ENCODE measurements at places on chromosomes 3 and 15.

DNA sequence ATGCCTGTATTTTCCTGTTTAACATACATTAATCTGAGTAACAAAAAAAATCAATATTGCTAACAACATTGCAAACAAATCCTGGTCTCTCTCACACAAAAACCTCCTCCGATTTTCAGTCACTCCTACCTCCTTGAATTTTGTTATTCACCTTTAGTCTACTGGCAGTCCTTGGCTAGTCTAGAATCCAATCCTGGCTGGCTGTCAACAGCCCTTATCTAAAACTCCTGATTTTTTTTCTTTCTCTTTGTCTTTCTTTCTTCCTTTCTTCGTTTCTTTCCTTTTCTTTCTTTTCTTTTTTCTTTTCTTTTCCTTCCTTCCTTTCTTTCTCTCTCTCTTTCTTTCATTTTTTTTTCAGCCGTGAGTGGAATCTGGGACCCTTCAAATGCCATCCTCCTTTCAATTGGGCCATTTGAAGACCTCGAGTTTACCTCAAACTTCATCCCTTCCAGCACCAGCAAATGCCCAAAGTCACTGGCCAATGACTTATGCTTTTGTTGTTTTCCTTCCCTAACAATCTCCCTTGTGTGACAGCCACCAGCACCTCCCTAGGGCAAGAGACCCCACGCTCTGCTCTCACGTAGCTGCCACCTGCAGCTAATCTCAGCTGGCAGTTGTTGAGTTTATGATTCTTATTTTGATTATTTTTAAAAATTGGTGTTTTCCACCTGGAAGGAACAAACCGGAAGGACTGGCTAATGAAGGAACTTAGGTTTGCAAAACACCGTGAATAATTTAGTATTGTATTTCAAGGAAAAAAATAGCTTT, 6.8 kb upstream of the ONECUT1 start:
- no peak for DNase-seq

DNA sequence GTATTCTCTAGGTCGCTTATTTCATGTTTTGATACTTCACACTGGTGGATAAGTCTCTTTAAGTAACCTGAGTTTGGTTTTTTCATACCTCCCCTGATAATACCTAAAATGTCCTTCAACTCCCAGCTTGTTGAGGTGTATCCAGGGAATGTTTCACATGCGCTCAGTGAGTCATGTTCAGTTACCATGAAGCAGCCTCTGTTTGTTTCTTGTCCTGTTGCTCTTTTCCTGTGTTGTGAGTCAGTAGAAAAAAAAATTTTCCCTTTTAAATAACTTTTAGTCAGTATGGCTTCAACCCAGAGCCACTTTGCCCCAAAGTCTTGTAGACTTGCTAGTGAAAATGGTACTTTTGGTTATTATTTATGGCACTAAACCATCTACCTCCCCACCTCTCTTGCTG, 278.4 kb upstream of the ZPLD1 start:
- DNase-seq = peak; percentile 66

DNA sequence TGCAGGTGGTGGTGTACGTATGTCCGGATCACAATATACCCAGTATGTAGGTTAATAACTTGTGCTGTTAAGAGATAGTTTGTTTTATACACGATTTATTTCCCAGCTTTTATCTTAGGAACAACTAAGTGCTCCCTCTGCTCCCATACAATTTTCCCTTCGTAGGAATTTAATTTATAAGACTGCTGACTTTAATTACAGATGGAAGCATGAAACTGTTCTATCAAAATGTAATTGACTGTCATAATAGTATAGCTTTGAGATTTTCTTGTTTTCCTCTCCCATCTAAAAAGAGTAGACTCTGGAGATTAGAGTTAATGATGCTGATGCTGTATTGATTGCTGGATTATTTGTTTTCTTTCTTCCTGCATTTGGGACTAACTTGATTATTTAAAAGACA, 370.7 kb upstream of the SGO1 start:
- no peak for DNase-seq

DNA sequence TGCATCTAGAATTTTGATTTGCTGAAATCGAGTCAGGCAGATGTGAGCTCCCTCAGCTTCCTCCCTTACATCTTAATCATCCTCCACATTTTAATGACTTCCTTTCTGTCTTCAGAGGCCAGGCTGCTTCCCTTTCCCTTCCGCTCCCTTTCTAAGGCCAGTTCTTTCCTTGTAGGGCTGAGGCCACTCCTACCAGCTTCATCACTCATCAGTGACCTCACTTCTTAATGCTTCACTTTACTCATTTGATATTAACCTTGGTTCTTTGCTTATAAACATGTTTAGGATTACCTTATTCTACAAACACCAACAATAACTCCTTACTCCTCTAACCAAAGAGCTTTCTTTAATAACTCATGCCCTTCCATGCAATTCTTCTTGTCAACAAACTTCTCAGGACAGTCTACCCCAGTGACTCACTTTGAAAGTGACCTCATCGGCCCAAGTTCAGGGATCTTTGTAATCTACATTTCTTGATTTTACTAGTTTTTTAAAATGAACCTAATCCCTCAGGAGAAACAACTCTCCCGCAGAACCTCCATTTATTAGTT, 23.9 kb downstream of the ILDR1 start:
- no peak for DNase-seq

DNA sequence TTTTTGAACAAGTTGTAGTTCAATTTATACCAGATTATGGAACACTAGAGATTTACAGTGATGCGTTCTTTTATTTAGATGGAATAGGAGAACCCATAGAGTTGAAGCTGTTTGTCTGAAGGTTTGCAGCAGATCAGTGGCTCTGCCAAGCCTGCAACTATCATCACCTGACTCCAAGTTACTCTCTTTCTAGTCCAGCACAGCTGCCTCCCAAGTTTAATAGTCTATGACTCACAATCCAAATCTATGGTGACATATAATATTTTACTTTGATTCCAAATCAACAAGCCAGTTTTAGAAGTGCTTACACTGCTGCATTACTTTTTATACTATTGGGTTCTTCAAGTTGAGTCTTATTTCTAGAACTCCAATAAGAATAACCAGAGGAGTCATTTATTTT, 400.4 kb downstream of the LPP start:
- DNase-seq = peak; percentile 21

GRCh38 chr15:85477730-85478129, 97.3 kb downstream of the AKAP13 start:
- DNase-seq = no peak

GRCh38 chr15:55003965-55004873, 192.5 kb downstream of the RSL24D1 start:
- DNase-seq = no peak

- DNase-seq = no peak
Measured at GRCh38 chr15:51448622-51449399, 107.4 kb downstream of the GLDN start.

GRCh38 chr3:24004171-24004938, 59.3 kb downstream of the NR1D2 start:
- no peak for DNase-seq

DNA sequence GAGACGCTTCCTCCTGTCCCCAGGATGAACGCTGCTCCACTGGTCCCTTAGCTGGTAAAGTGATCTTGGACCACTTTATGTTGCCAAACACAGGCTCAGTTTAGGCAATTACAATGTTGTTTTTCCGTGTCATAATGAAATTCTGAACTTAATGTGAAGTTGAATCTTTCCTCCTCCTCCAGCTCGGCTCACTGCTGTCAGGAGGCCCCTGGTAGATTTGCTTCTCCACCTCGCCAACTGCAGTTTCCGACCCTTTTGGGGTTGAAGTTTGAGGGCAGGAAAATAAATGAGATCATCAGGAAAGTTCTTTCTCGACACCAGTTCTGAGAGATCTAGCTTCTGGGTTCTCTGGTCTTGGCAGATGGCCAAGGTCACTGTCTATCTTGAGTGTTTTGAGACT, 27.8 kb downstream of the CFAP161 start:
- DNase-seq = no peak

GRCh38 chr3:128067489-128067888, 15.3 kb downstream of the SEC61A1 start:
- DNase-seq = no peak

DNA sequence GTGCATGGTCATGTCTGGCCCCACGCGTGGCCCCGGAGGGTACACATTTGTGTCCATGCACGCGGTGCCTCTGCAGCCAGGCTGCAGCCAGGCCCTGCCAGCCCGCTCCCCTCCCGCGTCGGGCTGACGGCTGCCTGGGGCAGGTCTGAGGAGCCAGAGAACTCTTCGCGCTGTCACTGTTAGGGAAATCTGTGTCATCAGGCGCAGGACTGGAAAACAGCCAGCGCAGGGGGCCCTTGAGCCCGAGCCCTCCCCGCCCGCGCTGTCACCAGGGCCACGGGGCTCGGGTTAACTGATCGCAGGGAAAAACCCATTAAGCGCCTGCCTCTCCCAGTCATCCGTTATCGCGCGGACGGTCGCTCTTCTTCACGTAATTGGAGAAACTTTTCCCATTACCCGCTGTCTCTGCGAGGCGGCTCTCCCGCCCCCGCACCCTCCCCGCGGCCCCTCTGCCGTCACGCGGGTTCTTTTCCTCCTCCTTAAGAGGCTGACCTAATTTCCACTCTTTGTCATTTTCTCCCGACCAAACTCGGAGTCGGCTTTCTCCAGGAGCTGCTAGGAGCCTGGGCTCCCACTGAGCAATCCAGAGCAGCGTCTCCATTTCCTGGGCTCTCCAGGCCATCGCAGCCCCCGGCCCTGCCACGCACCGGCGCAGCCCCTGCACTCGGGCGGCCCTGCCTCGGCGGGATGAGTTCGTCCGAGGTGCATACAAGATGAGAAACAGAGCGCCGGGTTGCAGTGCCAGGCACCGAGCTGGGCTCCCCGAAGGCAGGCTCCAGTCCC, 57.5 kb upstream of the PRR23E start:
- no peak for DNase-seq

DNA sequence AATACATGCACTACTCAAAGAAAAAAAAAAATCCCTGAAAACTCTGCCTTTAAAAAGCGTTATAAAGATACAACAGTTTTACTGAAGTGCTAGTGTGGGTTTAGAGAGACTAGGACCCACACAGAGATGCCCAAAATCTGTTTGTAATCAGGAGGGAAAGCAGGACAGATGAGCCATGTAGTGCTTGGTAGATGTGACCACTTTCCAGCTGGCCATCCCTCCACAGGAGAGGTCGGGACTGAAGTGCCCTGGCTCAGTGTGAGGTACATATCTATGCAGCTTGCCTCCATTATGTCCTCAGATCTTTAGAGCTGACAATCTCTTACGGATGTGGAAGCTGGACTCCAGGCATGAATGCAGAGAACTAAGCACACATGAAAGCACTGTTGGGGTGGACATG, 57.5 kb upstream of the NANOGP8 start:
- no peak for DNase-seq

GRCh38 chr15:66043264-66043663, 174.0 kb downstream of the RAB11A start:
- no peak for DNase-seq

DNA sequence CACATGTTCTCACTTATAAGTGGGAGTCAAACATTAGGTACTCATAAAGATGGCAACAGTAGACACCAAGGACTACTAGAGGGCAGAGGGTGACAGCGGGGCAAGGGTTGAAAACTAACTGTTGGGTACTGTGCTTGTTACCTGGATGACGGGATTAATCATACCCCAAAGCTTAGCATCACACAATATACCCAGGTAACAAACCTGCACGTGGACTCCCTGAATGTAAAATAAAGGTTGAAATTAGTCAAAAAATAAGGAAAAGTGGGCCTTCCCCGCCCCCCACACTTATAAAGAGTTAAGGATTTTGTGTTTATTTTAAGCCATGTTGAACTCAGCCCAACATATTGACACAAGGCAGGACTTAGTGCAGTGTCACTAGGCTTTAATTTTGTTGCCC, 96.1 kb downstream of the APBA2 start:
- DNase-seq = no peak

GRCh38 chr3:146052791-146053310, 108.1 kb downstream of the PLOD2 start:
- no peak for DNase-seq

DNA sequence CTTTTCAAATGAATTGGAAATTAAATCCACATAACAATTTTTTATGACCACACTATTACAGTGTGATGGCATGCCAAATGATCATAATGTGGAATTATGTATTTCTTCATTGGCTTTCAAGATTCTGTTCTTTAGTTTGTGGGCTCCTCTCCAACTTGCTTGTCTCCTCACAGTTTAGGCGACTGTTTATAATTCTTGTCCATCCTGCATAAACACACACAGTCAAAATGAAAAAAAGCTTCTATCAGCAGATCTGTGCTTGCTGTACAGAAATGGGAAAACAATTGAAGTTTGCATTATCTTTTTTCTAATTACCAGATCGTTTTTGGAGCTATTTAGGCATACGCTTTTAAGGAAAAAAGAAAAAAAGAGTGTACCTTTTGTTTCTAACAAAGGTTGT, 37.0 kb downstream of the OPA1 start:
- no peak for DNase-seq

DNA sequence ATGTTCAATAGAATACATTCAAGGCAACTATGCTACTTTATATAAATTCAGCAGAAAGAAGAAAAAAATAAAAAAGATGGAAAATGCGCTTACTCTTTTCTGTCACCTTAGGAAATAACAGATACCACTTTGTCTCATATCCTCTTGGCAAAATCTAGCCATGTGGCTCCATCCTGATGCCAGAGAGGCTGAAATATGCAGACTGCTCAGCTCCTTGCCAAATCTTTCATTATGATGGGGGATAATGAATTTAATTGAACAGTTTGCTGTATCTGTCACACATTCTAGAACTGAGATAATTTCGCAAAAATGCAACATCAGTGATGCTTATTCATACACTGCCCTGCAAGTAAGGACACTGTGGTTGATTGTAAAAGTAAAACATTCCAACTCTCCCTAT, 1081.5 kb downstream of the PLOD2 start:
- no peak for DNase-seq

DNA sequence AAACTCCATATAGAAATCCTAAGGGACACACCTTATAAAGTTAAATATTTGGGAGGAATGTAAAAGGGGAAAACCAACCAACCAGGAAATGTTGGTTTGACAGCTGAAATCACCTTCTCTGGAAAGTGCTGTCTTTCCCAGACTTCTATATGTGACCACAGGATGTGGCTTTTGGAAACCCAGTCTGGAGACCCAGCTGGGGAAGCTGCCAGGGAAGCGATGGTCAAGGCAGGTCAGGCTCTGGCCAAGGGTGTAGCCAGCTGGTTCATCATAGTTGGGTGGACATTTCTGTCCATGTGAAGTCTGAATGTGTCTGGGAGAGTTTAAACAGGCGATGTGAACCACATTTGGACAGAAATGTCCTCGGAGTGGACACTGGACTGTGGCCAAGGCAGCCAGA, 73.9 kb downstream of the ARNT2 start:
- no peak for DNase-seq

GRCh38 chr15:66851311-66852063, 149.5 kb downstream of the SMAD6 start:
- peak; percentile 45 for DNase-seq

GRCh38 chr15:49301562-49301961, 121.5 kb upstream of the FGF7 start:
- DNase-seq = no peak
